Activated effector memory CD4-positive, alpha-beta T cell treated with anti-CD3 and anti-CD28 coated beads, Interleukin-2, amount 50 U/mL, for 16 hours (primary cell): ENCODE measurements at places on chromosomes 4 and X.

DNA sequence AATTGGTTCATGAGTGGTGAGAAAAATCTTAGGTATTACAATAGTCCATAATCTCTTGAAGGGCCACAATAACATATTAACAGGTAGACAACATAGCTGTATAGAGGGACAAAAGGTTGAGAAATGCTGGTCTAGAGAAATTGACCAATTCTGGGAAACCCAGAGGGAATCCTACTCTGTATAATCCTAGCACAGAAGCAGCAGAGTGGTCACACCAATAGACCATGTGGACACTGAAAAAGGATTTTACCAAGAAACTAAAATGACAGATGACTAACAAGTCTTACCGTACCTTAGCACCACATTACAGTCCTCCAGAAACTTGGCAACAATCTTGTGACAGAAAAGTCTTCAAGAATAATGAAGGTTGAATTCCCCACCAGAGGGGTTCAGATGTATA lies 169.1 kb upstream of the PCDH18 start:
- no peak for DNase-seq

- no peak for DNase-seq
These were observed 41.5 kb upstream of the ZXDA start for GRCh38 chrX:57951666-57952319.

DNA sequence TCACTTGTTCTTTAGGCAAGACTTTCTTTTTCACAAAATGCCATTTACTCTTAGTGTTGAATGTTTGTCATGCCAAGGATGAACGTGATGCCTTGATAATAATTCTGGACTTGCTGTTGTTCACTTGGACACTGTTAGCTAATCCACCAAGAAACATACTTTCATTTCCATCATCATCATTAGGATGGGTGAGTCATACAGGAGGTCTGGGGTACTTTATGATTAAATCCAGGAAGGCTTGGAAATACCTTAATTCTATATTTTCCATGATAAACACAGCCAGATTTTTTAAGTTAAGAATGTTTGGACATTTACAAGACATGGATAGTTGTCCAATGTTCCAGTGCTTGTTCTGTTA lies 260.7 kb upstream of the GIMD1 start:
- no peak for DNase-seq

DNA sequence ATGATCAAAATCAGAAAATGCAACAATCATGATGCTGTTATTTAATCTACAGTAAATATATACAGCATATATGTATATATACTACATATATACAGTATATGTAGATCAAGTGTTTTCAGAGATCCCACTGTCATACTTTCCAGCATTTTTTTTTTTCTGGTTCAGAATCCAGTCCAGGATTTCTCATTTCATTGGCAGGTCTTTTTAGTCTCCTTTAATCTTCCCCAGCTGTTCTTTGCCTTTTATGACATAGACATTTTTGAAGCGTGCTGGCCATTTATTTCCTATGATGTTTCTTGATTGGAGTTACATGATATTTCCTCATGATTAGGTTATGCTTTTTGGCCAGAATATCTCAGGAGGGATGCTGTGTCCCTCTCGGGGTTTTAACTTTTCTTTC lies 92.0 kb upstream of the TLR2 start:
- DNase-seq = no peak

GRCh38 chr4:106019771-106020170 lies 124.5 kb downstream of the NPNT start:
- DNase-seq = no peak

GRCh38 chr4:526971-527460 lies 28.0 kb downstream of the PIGG start:
- DNase-seq = no peak

DNA sequence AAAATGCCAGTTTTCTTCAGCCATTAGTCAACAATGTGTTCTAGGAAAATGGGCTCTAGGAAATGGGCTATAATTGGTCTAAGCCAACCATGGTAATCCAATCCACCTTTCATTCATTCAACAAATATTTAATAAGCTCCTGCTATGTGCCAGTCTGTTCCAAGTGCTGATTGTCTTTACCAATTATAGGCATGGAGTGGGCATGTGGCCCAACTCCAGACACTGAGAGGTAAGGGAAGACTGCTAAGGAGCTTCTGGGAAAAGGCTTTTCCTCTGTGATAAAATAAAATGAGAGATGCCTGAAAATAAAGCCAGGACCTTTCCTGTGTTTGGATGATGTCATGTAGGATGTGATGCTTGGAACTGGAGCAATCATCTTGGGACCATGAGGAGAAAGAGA lies 43.3 kb downstream of the HOPX start:
- no peak for DNase-seq

DNA sequence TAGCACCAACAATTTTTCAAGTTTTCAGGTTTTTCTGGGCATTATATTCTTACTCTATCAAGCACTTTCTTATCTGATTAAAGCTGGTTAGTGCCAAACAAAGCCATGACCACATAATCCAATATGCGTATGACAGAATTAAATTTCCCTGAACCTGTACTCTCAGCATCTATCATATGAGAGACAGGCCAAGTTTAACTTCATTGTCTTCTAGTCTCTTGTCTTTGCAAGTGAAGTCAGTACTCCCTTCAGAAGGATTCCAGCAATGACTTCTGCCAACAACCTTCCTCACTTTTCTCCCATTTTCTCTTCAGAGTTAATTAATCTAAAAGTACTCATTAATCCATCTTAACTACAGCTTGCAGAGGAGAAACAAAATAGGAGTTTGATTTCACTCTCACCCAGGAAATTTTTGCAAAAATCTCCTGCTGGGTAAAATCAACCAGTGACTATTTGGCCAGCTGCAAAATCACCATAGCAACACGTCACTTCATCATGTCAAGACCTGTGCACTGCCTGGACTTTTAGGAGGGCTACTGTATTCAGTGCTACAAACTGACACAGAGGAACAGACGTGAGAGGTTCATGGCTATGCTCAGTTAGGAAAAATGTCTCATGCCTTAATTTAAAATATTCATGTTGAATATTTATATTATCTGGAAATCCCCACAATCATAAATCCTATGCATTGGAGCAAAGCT lies 208.4 kb downstream of the ANTXR2 start:
- no peak for DNase-seq

DNA sequence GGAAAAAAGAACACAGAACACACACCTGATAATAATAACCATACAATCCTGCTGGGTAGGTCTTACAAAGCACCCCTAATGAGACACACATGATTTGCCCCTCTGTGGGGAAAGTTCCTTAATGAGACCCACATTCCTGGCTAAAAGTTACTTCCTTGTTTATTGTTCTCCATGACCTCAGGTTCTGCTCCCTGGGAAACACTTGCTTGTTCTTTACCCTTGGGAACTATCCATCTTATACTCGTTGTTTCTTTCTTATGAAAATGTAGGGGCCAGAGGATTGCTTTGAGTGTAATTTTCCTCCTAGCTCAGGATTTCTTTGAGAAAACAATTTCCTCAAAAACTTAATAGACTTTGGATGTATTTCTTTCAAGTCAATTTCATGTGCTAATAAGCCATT lies 52.1 kb upstream of the PCDH10 start:
- DNase-seq = no peak

- no peak for DNase-seq
These were observed 53.5 kb downstream of the TMEM164 start for GRCh38 chrX:110056419-110056818.

DNA sequence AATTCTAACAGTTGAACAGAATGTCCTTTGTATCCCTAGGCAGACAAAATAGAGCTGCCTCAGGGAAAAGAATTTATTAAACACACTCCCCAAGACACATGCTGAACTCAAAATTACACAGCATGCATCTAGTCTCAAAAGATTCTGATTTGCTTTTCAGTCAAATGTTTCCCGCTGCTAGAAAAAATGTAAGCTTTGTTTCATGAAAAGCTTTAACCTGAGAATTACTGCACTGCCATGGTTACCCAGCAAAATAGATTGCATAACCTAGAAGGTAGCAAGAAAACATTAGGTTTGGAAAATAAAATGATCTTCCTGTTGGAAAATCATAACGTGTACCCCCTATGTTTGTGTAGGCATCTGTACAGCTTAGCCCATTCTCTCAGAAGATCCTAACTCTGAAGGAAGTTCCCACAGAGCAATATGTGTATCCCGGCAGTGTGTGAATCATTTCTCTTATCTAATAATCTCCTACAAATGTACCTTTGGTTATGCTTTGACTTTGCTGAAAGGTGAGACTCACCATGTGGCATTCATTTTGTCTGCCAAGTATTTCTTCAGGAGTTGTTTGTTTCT lies 646.9 kb downstream of the STPG2 start:
- no peak for DNase-seq

DNA sequence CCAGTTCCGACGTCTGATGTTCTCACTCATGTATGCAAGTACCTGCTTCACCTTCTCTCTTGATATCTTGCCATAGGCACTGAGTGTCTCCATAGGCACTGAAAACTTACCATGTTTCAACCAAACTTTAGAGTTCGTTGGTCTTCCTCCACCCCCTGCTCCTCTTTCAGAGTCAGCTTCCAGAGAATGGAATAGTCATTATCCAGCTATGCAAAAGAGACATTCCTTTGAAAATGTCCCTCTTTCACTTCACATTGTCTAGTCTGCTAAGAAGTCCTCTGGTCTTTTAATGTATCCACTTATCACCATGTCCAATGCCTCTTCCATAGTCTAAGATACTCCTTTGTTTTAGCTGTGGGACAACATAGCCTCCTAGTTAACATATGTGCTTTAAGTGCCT lies 566.0 kb upstream of the TENM3 start:
- no peak for DNase-seq

GRCh38 chr4:18214411-18215055 lies 193.0 kb upstream of the LCORL start:
- DNase-seq = no peak

DNA sequence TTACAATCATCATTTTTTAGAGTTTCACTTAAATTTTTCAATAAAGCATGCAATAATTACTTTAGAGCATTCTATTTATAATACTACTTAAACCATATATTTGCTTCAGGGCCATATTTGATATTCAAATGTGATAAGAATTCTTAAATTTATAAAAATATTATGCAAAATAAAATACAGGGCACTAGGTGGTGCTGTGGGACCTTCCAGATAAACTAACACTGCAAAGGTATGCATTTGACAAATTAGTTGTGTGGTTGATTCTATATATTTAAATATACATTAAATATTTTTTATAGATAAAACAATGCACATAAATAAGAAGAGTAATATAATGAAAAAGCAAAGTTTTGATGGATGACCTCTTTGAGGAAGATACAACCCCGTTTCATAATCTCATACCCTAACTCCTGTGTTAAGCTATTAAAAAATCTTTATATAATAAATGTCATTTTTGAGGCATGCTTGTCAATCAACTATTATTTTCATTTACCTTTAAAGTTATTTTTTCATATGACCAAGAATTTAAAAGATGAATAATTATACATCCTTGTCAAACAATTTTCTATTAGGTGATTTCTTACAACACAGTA lies 128.4 kb downstream of the REELD1 start:
- DNase-seq = no peak

- DNase-seq = no peak
These were observed 136.7 kb upstream of the PCDH18 start for GRCh38 chr4:137668885-137669545.

- DNase-seq = no peak
These were observed 13.4 kb downstream of the EDA2R start for GRCh38 chrX:66625525-66625924.

DNA sequence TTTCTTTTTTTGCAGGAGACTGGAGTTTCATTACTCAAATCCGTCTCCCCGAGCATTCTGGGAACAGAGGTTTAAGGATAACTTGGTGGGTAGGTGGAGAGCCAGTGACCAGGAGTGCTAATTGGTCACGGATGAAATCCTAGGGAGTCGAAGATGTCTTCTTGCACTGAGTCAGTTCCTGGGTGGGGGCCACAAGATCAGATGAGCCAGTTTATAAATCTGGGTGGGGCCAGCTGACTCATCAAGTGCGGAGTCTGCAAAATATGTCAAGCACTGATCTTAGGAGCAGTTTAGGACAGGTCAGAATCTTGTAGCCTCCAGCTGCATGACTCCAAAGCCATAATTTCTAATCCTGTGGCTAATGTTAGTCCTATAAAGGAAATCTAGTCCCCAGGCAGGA lies 741.3 kb downstream of the PCDH7 start:
- DNase-seq = no peak

GRCh38 chr4:122884499-122884898 lies 37.9 kb downstream of the NUDT6 start:
- DNase-seq = no peak

GRCh38 chr4:36172656-36173055 lies 71.7 kb downstream of the ARAP2 start:
- no peak for DNase-seq

DNA sequence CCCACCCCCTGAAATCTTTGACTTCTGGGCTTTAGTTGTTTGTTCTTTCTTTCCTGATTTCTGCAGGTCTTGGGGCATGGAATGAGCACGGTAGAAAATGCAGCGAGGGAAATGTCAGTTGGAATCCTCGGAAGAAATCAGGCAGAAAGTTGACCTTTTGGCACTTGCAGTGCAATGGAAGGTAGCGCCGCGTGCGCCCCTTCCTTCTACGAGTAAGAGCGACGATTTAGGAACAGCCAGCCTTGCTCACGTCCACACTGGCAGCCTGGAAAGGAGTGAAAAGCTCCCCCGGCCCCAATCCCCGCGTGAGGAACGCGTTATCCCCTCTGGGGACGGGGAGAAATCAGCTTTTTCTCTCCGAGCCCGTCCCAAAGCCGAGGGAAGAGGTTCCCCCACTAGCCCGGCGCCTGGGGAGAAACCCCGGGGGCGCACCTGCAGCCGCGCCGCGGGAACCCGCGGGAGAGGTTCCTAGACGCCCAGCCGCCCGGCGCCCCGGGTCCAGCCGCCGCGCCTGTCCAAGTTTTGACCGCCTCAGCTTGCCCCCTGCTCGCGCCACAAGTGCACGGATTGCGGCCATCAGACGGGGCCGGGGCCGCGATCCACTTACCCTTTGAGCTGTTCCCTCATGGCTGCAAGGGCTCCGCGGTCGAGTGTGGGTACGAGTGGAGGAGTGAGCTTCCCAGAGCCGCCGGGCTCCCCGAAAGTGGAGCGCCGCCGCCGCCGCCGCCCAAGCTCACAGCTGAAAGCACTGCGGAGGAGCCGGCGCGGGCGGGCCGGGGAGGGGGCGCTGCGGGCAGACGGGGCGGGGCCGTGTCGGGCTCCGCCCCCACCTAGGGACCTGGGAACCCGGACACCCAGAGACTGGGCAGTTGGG lies 194.6 kb upstream of the FTHL17 start:
- peak; percentile 64 for DNase-seq

DNA sequence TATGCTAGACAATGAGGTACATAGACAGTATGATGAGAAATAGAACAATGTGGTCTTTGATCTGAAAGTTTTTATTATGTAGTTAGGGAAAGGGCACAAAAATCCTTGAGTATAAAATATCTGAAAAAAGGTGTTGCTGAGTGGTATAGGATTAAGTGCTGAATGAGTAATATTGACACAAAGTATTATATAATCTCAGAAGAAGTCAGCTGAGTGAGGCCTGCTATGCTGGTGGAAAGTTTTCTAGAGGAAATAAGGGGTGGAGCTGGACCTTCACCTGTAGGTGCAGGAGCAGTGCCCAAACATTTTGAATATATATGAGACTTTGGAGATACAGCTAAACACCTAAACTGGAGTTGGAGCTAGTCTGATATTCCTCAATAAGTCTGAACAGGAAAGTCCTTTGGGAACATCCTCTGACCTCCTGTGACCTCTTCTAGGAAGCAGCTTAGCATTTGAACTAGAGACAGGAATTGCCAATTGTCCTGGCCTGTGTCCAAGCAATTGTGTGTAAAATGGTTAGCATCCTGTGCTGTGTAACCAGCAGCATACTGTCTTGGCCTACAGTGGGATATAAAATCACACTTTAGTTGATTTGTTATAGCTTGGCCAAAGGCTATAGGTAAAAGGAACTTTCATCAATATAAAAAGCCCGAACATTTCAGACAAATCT lies 285.3 kb downstream of the ANKRD50 start:
- DNase-seq = no peak

- no peak for DNase-seq
These were observed 138.9 kb upstream of the IGFBP7 start for GRCh38 chr4:57249083-57249482.
